G401 (cell line): ENCODE measurements at places on chromosomes 2 and 18.
A peak's percentile ranks its signal among the peaks of the same experiment; 100 is the strongest.

DNA sequence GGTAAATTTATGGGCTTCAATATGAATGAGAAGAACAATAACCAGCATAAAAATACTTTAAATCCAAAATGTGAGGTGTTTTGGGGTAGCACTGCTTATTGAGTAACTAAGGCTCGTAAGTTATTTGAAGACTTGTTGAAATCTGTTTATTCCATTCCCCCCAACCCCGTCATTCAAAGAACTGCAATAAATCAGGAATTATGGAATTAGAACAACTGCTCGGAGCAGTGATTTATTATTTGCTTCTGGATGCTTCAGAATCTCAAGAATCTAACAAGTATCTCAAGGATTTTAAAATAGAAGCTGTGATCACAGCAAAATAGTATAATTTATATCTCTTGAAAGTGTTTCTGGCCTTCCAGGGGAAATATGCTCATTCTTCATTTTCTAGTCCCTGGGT, 86.8 kb downstream of the EML6 start:
- no peak for DNase-seq

DNA sequence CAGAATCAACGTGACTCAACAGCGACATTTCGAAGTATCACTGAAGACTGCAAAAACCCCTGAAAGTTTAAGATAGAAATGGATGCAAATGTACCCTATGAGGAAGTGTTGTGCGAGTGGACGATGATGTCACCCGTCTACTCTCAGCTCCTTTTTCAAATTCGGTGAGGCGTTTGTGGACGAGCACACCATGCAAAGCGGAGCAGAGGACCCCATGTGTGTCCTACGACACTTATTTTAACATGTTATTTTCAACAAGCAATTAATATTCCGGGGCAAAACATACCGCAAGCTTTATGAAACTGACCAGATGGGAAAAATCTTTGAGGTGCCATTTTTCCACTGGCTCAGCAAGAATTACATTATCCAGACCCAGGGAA, 2.0 kb downstream of the PXDN start:
- DNase-seq, result no peak

GRCh38 chr18:36454245-36454644, 156.7 kb downstream of the FHOD3 start:
- no peak for DNase-seq

- peak; percentile 40 for DNase-seq
These were observed 273.3 kb upstream of the TCF4 start for GRCh38 chr18:55861266-55861665.

DNA sequence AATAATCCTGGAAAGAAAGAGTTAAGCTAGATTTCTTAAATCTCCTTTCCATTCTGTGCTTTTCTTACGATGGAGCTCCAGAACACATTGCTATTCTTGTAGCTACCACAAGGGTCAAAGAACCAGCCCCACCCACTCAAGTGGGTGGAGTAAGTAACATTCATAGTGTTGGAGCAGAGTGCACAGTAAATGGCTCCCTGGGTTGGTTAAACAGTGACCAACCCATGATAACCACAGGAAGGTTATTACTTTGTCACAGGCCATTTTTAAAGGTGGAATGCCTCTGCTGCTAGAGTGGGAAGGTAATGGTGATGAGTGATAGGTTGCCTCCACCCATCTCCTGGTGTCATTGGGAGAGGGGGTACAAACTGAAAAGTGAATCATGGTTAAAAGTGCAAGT, 13.9 kb downstream of the ARPC2 start:
- no peak for DNase-seq

GRCh38 chr2:187920511-187920910, 366.3 kb upstream of the TFPI start:
- DNase-seq, result no peak

DNA sequence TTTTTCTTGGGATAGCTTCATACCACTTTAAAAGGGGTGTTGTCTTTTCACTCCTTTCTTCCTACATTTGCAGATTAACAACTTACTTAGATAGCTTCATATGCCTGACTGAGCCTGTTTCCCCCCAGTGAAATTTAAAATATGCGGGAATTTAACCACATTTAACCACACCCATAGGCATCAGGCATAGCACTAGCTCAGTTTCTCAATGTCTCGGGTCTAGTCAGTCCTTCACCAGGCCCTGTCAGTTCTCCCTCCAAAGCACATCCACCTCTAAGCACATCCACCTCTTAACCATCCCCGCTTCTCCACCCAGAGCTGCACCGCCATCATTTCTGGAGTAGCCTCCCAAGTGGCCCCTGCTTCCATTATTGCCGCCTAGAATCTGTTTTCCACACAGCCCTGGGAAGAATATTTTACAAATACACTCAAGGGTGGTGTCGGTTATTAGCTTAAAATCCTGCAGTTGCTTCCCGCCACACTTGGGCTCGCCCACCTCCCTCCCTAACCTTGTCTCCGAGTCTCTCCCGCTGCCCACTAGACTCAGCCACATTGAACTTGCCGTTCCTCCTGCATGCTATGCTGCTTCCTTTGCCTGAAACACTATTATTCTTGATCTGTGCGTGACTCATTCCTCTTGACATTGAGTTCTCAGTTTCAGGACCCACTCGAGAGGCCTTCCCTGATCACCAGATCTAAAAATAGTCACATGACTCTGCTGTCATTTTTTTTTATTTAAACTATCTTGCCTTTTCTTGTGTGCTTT, 68.3 kb downstream of the SPTBN1 start:
- no peak for DNase-seq

DNA sequence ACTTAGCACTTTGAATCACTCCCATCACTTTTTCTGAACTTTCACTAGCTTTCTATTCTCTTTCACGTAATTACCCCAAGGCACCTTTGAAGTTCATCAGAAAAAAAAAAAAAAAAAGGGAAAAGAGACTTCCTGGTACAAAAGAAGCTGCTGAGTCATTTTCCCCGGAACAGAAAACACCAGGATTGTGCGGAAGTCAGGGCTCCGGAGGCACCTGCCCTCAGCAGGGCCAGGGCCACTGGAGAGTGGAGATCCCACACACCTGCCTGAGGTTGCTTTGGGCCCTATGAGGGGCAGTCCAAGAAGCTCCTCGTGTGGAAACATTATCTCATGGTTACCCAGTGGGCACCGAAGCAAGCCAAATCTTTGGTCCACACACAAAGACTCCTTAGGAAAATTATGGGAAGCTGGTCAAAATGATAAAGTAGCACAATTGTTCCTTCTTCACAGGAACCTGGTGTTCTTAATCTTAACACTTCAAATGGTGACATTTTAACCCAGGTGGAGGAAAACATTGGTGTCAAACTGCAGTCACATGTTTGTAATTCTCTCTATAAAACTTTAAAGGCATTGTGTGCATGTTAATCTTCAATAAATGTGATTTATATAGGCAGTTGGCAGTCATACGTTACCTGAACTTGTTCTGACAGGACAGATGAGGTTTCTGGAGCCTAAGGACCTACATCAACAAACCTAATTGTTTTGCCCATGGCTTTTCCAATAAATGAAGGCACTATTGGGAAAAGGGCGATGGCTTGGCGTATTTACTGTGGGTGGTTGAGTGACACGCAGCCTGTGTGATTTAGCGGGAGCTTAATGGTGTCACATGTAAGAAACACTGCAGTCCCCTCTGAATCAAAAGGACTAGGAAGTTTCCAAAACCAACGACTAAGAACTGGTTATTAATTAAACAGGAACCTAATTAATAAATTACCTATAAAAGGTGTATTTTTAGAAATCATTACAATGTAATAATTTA, 23.4 kb upstream of the FAM110C start:
- DNase-seq, result no peak

- DNase-seq, result no peak
These were observed 160.1 kb downstream of the THADA start for GRCh38 chr2:43435746-43436145.

GRCh38 chr2:134218930-134219658, 34.8 kb upstream of the MGAT5 start:
- DNase-seq, result no peak
